ENCODE measurements at places on chromosomes 16 and 17. TPM values are rescaled to one million over a fixed set of nuclear protein-coding genes. Genes with fewer than 3 reads are reported as not detected.

GRCh38 chr16:21663889-21664647 lies at the start of gene OTOA:
Gene OTOA, plus strand, starts transcription at chr16:21663968. Its CDS starts 14,547 bp downstream, at chr16:21678515.
- no peak for DNase-seq

- no peak for DNase-seq
These were observed 1.1 kb upstream of the ZNF263 start for GRCh38 chr16:3282103-3282729.

- no peak for DNase-seq
These were observed 12.8 kb downstream of the ATPAF2 start for GRCh38 chr17:18025945-18026776.

DNA sequence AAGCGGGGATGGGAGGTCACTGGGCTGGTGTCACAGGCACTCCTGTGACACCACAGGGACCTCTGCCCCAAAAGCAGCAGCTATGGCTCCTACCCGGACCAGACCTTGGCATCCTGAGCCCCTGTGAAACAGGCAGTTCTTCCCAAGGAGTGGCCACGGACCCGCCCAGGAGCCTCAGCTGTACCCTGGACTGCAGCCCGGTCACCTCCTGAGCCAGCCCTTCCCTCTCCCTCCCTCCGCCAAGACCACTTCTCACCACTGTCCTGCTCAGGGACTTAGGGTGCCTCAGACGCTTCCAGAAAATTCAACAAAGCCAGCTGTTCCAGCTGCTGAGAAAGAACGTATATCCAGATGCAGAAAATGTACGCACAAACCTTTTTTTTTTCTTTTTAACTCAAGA lies 13.9 kb upstream of the NCBP3 start:
- no peak for DNase-seq

HOXB4 gene
- polyA plus RNA-seq = not detected

- DNase-seq = no peak
These were observed 95.6 kb downstream of the NPIPB11 start for GRCh38 chr16:29310852-29311314.

DNA sequence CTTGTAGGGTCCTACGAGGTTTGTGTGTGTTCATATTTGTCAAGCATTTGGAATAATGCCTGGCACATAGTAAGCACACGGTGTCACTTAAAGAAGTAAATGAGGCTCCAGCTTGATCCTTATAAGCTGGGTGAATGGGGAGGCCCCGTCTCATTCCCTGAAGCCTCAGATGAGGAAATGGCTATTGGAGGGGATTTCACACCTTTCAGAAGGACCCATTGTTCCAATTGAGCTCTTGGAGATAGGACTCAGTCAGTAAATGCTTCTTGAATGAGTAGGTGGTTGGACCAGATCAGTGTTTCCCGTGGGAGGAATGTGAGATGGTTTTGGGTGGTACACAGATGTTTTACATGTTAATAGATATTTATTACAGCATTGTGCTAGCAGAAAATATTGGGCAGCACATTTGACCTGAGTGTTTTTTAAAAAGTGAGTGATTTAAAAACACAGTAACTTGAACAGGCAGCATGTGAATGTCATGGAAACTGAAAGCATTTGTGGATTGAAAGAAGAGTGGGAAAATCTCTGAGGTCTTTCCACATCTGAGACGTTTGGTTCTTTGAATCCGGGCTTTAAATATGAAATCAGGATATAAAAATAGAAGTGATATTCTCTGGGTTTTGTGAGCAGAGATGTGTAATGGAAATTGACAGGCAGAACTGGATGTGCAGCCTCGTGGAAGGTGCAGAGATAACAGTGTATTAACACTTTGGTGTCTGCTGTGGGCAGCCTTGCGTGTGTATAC lies 36.4 kb upstream of the ARHGAP17 start:
- DNase-seq = peak; percentile 47

KRT28 gene
- polyA plus RNA-seq = not detected

GRCh38 chr17:27832831-27833230 lies 32.5 kb upstream of the NOS2 start:
- no peak for DNase-seq

DNA sequence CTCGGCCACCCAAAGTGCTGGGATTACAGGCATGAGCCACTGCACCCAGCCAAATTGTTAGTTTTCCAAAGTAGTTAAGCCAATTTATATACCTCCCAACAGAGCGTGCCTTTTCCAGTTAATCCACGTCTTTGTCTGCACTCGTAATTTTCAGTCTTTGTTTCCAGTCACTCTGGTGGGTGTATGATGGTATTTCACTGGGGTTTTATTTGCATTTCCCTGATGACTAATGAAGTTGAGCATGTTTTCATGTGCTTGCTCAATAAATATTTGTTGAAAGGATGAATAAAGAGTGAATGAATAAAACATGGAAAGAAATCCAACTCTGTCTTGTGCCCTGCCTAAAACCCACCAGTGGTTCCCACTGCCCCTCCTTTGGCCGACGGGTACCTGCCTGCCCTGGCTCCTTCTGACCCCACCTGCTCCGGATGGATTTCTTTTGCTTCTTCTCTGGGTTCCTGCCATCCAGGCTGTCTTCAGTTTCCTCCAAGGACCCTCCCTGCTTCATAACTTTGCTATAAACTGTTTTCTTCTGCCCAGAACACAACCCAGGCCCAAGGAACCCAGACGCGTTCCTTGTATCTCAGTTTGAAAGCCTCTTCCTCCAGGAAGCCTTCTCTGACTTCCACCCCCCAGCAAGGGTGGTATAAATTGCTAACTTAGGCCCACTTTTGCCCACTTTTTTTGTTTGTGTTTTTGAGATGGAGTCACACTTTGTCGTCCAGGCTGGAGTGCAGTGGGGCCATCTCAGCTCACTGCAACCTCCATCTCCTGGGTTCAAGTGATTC lies 3.0 kb upstream of the ABCC1 start:
- DNase-seq = peak; percentile 87

GRCh38 chr16:27759301-27759871 lies 209.4 kb downstream of the KATNIP start:
- DNase-seq = no peak

DNA sequence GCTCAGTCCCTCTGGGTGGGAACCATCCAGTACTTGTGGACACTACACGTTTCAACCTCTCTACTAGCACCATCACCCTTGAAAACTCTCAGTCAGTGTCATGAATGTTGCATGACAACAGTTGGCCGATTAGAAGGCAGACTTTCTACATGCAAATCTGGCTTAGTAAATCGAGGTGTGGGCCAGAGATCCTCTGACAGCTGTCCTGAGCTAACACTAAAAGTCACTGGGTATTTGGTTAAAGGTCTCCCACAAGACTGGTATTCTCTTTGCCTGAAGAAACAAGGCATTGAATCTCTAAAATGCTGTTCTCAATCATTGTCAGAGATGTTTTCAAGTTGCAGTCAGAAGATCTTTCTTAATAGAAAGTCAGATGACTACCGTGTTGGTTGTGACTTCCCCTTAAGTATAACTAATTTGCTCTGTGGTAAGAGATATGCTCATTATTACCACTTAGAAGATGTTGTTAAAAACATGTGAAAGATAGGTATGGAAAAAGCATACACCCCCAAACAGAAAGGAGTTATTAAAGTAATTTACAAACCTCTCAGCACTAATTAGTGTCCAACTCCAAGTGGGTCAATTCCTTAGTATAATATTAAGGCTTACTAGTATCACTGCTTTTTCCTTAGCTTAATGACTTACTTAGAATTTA lies 62.3 kb downstream of the WNT3 start:
- no peak for DNase-seq

ALOXE3 gene
- polyA plus RNA-seq = 0.04 TPM

DNA sequence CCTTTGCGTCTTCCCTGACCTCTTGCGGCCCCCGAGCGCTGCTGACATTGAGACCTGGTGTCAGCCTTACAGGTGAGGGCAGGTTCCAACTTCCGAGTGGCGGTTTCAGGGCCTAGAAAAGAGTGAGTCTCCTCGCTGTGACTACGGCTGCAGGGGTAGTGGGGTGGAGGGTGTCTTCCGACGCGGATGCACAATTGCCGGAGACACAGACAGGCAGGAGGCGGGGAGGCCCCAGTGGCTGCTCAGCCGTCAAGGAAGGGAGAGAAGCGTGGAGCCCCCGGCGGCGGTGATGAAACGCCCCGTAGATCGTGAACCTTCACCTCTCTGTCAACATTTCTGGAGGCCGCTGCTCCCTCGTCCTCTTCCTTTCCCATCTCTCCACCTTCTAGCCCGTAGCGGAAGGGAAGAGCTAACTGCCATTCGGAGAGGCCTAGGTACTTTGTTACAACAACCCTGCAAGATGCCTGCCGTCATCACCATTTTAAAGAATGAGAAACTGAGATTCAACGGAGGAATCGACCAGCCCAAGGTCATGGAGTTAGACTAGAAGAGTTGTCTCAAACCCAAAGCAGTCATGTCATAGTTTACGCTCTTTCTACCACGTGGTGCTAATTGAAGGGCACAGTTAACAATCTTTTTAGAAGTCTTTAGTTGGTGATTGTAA lies 485 bp downstream of the DNAJA3 start:
- DNase-seq = no peak

GRCh38 chr16:73189136-73189535 lies 141.2 kb upstream of the ZFHX3 start:
- no peak for DNase-seq

P3H4 gene
- 64.4 TPM for polyA plus RNA-seq

- DNase-seq = no peak
These were observed 100.4 kb downstream of the COPRS start for GRCh38 chr17:31758646-31759045.

GRCh38 chr16:81836279-81837054 lies 57.4 kb downstream of the PLCG2 start:
- no peak for DNase-seq

- DNase-seq = no peak
These were observed at the start of gene ARHGAP44 for GRCh38 chr17:12789481-12790248. Gene ARHGAP44, plus strand, starts transcription at chr17:12789498. Its CDS starts 341 bp downstream, at chr17:12789839.

DNA sequence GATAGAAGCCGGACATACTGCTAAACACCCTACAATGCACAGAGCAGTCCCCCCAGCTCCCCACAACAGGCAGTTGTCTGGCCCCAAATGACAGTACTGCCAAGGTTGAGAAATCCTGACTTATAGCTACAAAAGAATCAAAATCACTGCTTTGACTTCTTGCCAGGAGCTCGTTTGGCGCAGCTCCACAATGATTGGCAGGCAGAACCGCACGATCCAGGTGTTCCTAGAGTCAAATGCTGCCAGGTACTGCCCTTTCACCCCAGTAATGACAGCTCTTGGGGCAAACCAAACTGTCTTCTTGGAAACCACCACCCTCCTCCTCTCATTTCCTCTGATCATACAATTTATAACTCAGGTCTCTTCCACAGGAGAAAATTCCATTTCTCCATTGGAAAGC lies 2.2 kb upstream of the TMC5 start:
- no peak for DNase-seq

TP53TG3B gene
- not detected for polyA plus RNA-seq

DNA sequence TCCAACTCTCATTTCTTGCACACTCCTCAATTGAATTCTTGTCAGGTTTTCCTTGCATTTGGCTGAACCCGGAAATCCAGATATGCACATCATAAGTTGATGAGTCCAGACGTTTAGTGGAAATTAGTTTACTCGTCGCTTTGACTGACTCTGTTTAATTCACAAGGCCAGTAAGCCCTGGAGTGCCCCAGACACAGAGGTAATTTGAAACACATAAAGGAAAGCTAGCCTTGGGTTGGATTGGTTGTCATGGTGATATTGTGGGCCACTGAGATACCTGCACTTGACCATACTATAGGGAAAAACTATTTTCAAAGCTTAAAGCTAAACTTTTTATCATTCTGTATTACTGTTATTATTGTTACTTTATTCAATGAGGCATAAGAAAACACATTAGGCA lies 178.3 kb upstream of the CA10 start:
- DNase-seq = no peak

CSH2 gene
- polyA plus RNA-seq = not detected

DNA sequence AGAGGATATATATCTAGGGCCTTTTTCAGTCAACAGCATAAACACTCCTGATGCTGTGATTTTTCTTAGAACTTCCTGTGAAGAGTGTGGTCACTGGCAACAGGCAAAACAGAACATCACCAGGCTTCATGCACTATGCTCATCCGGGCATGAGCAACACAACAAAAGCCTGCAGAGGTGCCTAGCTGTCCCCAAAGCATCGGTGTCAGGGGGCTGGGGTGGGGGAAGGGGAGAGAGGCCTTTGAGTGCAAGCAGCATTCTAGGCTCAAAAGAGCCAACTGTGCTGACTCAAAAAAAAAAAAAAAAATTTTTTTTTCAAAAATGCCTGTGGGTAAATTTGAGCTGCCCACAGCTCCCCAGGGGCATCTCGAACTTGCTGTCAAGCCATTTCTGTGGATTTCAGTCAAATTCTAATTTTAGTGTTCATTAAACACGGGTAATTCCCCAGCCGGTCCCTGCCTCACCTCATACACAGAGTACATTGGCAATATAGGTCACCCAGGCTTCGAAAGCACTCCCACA lies 194.6 kb upstream of the DYNLRB2 start:
- no peak for DNase-seq

DNA sequence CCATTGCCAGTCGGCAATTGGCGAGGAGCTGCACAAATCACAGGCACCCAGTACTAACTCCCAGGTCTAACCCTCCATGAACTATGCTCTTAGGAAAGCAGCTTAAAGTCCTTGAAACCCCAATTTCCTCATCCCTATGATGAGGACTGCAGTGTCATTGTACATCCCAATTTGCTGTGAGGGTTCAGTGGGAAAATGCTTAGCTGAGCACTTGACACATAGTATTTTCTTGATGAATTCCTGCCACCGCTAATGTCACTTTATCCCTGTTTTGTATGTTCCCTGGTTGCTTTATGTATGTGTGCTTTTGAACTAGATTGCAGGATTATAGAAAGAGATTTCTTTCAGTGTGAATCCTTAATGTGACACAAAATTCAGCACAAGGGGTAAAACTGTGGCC lies 161.5 kb upstream of the RBFOX1 start:
- DNase-seq = no peak

UNC13D gene
- polyA plus RNA-seq = 0.28 TPM

DNA sequence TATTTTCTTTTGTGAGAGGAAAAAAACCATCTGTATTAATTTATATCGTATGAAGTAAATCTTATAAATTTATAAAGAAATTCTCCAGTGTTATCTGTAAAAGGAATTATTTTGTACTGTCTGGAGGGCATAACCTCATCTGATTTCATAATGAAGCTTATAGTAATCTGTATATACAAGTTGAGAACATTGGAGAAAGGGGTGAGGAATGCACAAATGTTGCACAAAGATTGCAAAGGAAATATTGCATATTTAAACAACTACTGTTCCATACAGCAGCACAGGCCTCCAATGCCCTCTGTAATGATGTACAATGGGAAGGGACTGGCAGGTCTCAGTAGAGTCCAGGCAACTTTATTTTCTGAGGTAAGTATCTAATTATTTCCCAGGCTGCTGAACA lies 50.8 kb upstream of the KCNJ16 start:
- no peak for DNase-seq
